Lower leg skin (tissue), 4 donors: ENCODE measurements at places on chromosomes 13 and 19. TPM values are rescaled to one million over a fixed set of nuclear protein-coding genes. Genes with fewer than 3 reads are reported as not detected.

The KIR2DL4 gene
- not detected for total RNA-seq

DNA sequence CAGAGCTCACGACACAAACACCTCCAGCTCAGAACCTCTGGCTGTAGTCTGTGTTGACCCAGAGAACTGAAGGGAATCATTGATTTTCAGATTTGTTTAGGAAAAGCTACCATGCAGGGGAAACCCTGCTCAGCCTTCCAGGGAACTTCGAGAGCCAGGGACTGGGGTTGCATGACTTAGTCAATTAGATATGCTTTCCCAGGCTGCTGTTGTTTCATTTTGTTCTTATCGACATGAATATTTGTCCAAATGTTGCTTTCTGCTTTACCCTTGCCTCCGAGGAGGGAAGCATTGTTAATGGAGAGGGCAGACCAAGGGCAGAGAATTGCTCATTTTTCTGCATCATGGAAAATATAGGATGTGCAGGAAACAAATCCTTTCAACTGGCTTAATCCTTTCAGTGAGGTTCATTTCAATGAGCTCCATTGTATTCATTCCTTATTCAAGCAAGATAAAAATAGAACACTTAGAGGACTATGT is 82.5 kb downstream of the KLF5 start:
- no peak for DNase-seq

DNA sequence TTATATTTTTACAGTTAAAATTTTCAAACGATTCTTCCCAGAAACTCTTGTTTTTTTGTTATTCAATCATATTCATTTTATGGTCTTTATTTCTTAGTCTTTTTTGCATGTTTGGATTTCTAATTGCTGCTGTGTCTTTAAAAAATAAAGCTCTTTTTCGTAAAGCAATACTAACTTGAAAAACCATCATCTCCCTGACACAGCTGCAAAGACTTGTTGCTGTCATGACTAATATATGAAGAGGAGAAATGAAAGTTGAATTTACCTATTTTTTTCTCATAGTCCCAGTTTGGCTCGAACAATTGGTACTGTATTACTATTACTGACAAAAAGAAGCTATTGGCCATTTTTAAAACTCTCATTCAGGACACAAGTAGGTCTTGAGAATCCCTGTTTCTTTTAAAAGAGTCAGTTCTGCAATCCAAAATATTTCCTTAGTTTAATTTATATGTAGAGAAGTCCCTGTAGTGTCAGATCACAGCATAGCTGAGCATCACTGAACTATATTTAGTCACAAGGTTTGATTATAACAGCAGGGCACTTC is 12.1 kb upstream of the SPART start:
- no peak for DNase-seq

DNA sequence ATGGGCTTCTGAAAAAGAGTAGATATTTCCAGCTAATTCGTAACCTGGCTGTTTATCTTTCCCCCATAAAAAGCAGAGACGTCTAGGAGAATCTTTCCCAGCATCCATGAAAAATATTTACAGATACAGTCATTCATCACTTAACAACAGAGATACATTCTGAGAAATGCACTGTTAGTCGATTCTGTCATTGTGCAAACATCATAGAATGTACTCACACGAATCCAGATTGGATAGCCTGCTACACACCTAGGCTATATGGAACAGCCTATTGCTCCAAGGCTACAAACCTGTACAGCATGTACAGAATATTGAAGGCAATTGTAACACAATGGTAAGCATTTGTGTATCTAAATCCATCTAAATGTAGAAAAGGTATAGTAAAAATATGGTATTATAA is 530.2 kb upstream of the NBEA start:
- no peak for DNase-seq
